ENCODE measurements at places on chromosomes 2 and 18. TPM values are rescaled to one million over a fixed set of nuclear protein-coding genes. Genes with fewer than 3 reads are reported as not detected.

DNA sequence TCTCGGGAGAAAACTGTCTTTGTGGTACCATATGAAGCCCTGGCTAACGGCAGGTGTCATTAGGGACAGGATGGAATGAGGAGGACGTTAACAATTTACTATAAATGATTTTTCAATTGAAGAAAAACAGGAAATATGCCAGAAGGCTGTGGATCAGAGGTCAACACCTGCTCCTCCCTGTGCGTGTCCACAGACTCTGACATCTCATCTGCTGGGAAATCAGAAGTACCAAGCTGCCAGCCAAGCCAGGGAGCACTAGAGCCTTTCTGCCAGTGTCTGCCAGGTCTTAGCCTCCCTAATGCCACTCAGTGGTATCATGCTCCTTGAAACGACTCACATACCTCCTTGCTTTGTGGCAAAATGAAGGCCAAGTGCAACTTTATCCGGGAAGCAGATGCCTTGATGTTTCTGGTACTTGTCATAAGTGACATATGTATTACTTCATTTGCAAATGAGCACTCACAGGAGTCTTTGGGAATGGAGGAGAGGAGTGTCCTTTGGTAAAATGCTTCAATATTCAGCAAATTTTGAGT, 541.1 kb downstream of the SATB2 start:
- no peak for DNase-seq

- DNase-seq = no peak
These were observed 418.0 kb upstream of the ID2 start for GRCh38 chr2:8263901-8264300.

- DNase-seq = no peak
These were observed 43.0 kb downstream of the ANKRD36B start for GRCh38 chr2:97546711-97547110.

- no peak for DNase-seq
These were observed 177.8 kb upstream of the SCN7A start for GRCh38 chr2:166671801-166672200.

DNA sequence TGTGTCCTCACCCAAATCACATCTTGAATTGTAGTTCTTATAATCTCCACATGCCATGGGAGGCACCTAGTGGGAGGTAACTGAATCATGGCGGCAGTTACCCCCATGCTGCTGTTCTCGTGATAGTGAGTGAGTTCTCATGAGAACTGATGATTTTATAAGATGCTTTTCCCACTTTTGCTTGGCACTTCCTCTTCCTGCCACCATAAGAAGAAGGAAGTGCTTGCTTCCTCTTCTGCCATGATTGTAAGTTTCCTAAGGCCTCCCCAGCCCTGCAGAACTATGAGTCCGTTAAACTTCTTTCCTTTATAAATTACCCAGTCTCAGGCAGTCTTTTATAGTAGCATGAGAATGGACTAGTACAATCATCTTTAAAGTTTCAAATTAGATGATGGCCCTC, 902.4 kb upstream of the PIK3C3 start:
- DNase-seq = no peak

- no peak for DNase-seq
These were observed 38.0 kb upstream of the DARS1 start for GRCh38 chr2:136023416-136023815.

GRCh38 chr2:45352506-45352905, 258.6 kb downstream of the SRBD1 start:
- DNase-seq = no peak

DNA sequence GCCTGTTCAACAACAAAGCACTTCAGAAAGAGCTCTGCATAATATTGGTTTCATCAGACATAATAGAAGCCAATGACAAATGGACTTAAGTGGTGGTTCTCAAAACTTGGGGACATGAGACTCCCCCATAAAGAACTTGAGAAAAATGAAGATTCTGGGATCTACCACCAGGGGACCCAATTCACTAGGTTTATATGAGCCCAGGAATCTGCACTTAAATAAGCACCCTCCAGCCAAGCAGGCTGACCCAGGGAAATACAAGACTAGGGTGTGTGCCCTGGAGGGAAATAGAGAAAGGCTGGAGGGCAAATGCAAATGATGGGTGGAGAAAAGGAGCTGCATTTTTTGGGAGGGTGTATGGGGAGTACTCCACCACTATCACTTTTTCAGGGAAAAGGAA, 52.5 kb downstream of the SATB2 start:
- DNase-seq = peak; percentile 7

GRCh38 chr2:191526536-191526935, 151.4 kb upstream of the NABP1 start:
- DNase-seq = no peak

DNA sequence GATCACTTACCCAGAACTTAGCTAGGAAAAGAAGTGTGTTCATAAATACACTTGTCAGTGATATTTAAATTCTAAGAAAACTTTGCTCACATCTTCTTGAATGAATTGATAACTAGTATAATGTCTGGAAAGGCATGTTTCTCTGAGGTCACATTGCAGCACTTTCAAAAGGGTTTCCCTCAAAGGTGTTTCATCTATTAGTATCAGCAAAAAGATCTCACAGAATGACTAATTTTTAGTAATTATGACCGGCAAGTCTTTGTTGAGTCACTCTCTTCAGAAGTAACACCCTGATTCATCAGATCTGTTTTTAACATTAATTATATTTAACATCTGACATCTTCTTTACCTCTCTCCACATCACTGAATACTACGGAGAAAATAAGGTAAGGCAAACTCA, 222.3 kb downstream of the IKZF2 start:
- no peak for DNase-seq

- peak; percentile 53 for DNase-seq
These were observed 15.3 kb downstream of the CHRNA1 start for GRCh38 chr2:174748948-174749347.

DNA sequence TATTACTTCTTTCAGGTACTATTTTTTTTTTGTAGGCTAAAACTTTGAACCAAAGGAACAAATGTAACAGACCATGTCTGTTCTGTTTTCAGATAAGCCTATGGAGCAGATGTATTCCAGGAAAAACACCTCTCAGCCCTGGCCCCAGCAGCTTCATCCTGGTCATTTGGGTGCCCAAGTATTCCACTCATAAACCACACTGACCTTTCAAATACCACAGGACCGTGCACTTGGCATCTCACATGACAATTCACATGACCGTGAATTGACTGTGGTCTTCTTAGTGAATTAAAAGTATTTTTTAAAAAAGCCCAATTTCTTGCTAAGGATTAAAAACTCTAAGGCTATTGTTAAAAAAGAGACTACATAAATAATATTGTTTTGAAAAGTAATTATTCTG, 50.2 kb downstream of the SMIM21 start:
- peak; percentile 41 for DNase-seq

GRCh38 chr2:102581911-102582310, 37.4 kb upstream of the SLC9A2 start:
- DNase-seq = no peak

GRCh38 chr2:240139666-240140393, 628 bp downstream of the OTOS start:
- DNase-seq = no peak

DNA sequence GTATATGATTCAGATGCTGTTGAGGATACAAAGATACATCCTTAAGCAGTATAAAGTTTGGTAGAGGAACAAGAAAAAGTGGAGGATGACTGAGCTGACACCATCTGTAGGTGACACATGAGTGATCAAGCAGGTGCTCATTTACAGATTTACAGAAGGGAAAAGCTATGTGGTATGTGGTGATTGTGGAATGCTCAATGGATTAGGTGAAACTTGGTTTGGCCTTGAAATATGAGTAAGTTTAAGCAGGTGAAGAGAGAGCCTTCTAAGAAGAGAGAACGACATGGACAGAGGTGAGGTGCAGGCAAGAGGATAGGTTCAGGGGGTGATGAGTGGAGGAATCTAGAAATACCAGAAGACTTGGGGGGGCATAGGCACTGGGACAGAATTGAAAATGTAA, 5.9 kb downstream of the ASXL3 start:
- no peak for DNase-seq

DNA sequence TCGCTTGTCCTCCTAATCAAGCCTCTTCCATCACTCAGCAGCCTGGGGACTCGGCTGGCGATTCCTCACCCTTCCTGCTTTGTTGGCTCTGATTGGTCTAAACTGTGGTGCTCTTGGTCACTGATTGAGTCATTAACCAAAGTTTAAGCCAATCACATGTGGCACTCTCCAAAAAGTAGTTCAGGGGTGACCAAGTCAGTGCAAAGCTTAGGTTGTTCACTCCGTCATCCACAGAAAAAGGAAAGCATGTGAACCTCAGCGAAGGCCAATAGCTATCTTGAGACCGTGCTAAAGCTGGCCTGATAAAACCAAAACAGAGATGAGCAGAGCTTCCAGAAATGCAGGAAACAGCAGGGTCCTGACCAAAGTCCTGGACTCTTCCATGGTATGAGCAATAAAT, 4.9 kb downstream of the ALPK2 start:
- DNase-seq = no peak

DNA sequence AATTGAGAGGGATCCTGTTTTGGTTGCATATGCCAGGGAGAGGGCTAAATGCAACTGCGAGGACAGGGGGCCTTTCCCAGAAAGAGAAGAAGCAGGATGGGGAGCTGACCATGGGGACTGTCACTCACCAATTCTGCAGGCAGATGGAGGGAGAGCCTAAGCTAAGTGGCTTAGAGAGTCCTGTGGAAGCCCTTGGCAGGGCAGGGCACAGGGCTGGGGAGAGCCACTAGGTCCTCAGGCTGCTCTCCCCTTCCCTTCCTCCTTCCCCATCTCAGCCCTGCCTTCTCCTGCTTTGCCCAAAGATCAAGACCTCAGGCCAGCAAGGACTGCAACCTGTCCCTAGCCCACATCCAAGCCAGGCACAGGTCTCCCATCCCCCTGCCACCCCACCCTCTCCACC, 24.4 kb upstream of the CATIP start:
- no peak for DNase-seq

- no peak for DNase-seq
These were observed 142.6 kb upstream of the ITGA4 start for GRCh38 chr2:181314551-181314950.

- DNase-seq = no peak
These were observed 152.2 kb downstream of the ALPK2 start for GRCh38 chr18:58476516-58477256.

DNA sequence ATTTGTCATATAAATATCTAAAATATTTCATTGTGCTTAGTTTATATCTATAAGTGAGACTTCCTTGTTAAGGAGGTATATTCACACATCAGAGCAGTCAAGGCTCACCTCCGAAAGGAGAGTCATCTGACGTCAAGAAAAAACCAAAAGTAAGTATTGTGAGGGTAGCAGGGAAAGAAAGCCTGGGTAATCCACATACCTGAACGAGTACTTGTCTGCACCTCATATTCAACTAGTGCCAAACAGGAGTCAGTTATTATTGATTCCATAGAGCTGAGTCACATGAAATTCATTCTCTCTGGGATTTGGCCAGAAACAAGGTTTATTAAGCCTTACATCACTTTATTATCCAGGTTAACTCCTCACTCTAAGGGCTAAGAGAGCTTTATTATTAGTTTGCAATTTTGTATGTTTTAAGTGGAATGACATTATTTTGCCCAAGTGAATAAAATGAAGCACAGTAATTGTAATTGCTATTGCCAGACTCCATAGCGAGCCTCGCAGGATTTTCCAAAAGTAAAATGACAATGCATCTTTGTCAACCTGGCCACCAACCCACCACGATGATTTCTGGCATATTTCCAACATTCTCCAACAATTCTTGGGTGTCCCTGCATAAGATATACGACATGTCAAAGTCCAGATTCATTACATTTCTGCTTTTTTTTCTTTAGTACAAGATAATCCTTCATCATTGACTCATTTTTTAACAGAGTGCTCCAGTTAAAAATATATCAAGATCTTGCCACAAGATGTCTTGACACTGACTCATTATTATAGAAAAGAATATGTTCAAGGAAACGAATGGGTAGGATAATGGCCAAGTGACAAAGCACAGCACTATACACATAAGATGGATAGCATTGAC, 1210.4 kb upstream of the ACVR2A start:
- DNase-seq = peak; percentile 3

- DNase-seq = no peak
These were observed 25.7 kb downstream of the FANCL start for GRCh38 chr2:58215429-58215828.

DNA sequence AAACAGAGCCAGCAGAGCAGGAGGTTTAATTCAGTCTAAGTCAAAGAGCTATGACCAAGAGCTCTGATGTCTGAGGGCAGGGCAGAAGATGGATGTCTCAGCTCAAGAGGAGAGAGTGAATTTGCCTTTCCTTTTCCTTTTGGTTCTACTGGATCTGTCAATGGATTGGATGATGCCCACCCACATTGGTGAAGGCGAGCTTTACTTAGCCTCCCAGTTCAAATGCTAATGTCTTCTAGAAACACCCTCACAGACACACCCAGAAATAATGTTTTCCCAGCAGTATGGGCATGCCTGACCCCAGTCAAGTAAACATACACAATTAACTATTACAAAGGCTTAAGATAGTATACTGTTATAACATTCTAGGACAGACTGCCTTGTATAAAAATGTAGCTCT, 236.3 kb upstream of the NRXN1 start:
- no peak for DNase-seq

Gene NEB
- 0.06 TPM for total RNA-seq

Gene TRAPPC12
- total RNA-seq = 35.6 TPM

Gene AKAIN1
- not detected for total RNA-seq

Gene IL1R1
- 8.0 TPM for total RNA-seq

Gene IKZF2
- total RNA-seq = 0.68 TPM

Gene HSPD1
- total RNA-seq = 364 TPM

Gene UGT1A5
- total RNA-seq = not detected
